Vagina (tissue), 2 donors: ENCODE measurements at places on chromosomes 12 and 14. TPM values are rescaled to one million over a fixed set of nuclear protein-coding genes. Genes with fewer than 3 reads are reported as not detected.
A peak's percentile ranks its signal among the peaks of the same experiment; 100 is the strongest.

GRCh38 chr12:50659690-50660424 is 104.0 kb upstream of the ATF1 start:
- no peak overlapping the region for H3K27ac ChIP-seq
- H3K36me3 ChIP-seq: no peaks in the 10 kb centered on the region
- H3K4me3 ChIP-seq: no peak overlapping the region
- no peak for DNase-seq
- no peaks in the 10 kb centered on the region for H3K27me3 ChIP-seq

DNA sequence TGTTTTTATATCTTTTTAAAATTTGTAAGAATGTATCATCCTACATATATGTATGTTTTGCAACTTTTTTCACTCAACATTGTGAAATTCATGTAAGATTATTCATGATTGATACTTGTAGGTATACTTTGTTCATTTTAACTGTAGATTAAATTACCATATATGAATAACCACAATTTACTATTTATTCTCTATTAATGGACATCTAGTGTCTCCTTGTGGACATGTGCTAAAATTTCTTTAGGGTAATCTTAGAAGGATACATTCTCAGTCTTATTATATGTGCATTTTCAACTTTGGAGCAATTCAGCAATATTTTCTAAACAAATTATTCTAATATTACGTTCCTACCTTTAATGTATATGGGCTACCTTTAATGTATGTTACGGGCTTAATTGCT is 192.4 kb downstream of the FUT8 start:
- H3K4me1 ChIP-seq: no peaks in the 10 kb centered on the region
- no peaks in the 10 kb centered on the region for H3K36me3 ChIP-seq
- no peak overlapping the region for H3K4me3 ChIP-seq
- no peak overlapping the region for H3K27ac ChIP-seq
- DNase-seq: no peak

GRCh38 chr14:85865701-85866100 is 335.8 kb downstream of the FLRT2 start:
- H3K27me3 ChIP-seq: no peaks in the 10 kb centered on the region
- H3K27ac ChIP-seq: no peak overlapping the region
- H3K36me3 ChIP-seq: no peaks in the 10 kb centered on the region
- no peak overlapping the region for H3K4me3 ChIP-seq

- H3K4me3 ChIP-seq: no peak overlapping the region
- no peak overlapping the region for H3K27ac ChIP-seq
- H3K36me3 ChIP-seq: no peaks in the 10 kb centered on the region
Observed at GRCh38 chr12:68235576-68235975, 10.0 kb upstream of the IL26 start.

DNA sequence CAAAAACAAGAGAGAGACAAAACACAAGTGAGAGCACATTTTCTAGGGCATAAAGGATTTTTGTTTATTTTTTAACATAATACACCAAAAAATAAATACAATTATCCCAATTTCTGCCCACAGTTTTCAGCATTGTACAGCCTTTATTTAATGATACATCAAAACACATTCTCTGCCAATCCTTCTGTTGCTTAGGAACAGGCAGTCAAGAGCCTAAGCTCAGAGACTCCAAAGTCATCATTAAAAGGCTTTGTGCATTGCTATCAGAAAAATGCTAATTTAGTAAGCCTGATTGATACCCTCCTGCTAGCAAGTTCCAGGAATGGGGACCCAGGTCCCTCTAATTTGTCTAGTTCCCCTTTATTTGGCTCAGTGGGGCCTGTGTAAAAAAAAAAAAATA is 536.5 kb downstream of the RPS29 start:
- DNase-seq: no peak
- H3K36me3 ChIP-seq: no peaks in the 10 kb centered on the region
- H3K27me3 ChIP-seq: no peaks in the 10 kb centered on the region
- no peak overlapping the region for H3K4me3 ChIP-seq
- no peak overlapping the region for H3K27ac ChIP-seq

- no peak overlapping the region for H3K4me3 ChIP-seq
- peaks cover 18% of the 10 kb centered on the region for H3K4me1 ChIP-seq
- peaks cover 11% of the 10 kb centered on the region for H3K36me3 ChIP-seq
Observed at GRCh38 chr14:60153991-60154390, 11.2 kb downstream of the DHRS7 start.

- peak overlapping the region; percentile 66 for H3K27ac ChIP-seq
- no peaks in the 10 kb centered on the region for H3K36me3 ChIP-seq
- H3K4me1 ChIP-seq: peaks cover 66% of the 10 kb centered on the region
- DNase-seq: no peak
Observed at GRCh38 chr12:50185301-50185895, 18.2 kb upstream of the CERS5 start.

DNA sequence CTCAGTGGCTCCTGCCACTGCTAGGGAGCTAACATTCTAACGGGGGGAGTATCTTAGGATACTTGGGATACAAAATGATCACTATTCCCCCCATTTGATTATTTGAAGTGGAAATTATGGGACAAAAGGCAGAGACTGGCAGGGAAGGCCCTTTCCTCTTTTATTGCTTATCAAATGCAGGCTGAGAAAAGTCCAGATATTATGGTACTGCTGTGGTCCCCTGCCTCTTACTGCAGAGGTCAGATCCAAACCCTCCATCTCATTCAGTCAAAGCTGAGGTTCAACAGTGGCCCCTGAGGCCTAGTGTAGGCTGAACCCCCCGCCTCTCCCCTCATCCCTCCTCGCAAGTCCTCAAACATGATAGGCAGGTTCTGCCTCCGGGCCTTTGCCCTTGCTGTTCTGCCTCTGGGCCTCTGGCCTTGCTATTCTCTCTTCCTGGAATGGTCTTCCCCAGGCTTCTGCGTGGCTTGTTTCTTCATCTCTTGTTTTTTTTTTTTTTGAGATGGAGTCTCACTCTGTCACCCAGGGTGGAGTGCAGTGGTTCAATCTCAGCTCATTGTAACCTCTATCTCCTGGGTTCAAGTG is 34.2 kb downstream of the KRT80 start:
- H3K36me3 ChIP-seq: no peaks in the 10 kb centered on the region
- H3K4me1 ChIP-seq: peaks cover 21% of the 10 kb centered on the region
- no peak overlapping the region for H3K27ac ChIP-seq
- DNase-seq: no peak
- H3K27me3 ChIP-seq: no peaks in the 10 kb centered on the region

GRCh38 chr14:54471641-54472040 is 17.1 kb downstream of the GMFB start:
- H3K36me3 ChIP-seq: no peaks in the 10 kb centered on the region
- no peak for DNase-seq
- no peaks in the 10 kb centered on the region for H3K4me1 ChIP-seq
- no peak overlapping the region for H3K4me3 ChIP-seq

- no peak for DNase-seq
- no peaks in the 10 kb centered on the region for H3K27me3 ChIP-seq
- peak overlapping the region; percentile 94 for H3K27ac ChIP-seq
- H3K4me1 ChIP-seq: peaks cover 72% of the 10 kb centered on the region
- H3K36me3 ChIP-seq: no peaks in the 10 kb centered on the region
Observed at GRCh38 chr12:109458771-109459208, 18.3 kb downstream of the KCTD10 start.

GRCh38 chr14:74545386-74545785 is 51.8 kb downstream of the ISCA2 start:
- no peak for DNase-seq
- H3K4me3 ChIP-seq: no peak overlapping the region
- no peak overlapping the region for H3K27ac ChIP-seq
- H3K27me3 ChIP-seq: no peaks in the 10 kb centered on the region
- H3K36me3 ChIP-seq: no peaks in the 10 kb centered on the region

- no peak overlapping the region for H3K4me3 ChIP-seq
- no peak for DNase-seq
- no peaks in the 10 kb centered on the region for H3K36me3 ChIP-seq
- peaks cover 40% of the 10 kb centered on the region for H3K4me1 ChIP-seq
- H3K27me3 ChIP-seq: no peaks in the 10 kb centered on the region
Observed at GRCh38 chr12:89947437-89948270, 239.0 kb upstream of the ATP2B1 start.

DNA sequence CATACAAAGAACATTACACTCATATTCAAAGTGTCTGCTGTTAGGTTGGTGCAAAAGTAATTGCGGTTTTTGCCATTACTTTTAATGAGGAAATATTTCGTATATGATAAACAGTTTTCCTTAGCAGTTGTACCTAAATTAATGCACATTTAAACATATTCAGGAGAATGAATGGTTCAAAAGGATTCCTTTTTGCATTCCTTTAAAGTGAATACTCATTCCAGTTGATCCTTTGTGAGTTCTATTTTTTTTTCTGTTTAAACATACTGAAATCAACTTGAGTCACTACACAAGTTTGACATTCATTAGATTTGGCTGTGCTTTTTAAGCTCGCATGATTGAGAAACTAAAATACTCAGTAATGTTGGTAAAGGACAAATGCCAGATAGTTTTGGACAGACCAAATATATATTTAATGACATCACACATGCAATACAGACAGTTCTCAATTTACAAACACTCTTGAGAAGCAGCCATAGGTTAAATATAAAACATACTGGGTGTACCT is 13.8 kb upstream of the SLC38A2 start:
- H3K27ac ChIP-seq: peak overlapping the region; percentile 100
- no peak for DNase-seq
- peaks cover 82% of the 10 kb centered on the region for H3K4me1 ChIP-seq

- H3K4me3 ChIP-seq: no peak overlapping the region
- DNase-seq: no peak
- H3K27me3 ChIP-seq: no peaks in the 10 kb centered on the region
Observed at GRCh38 chr14:92153581-92153980, 31.8 kb downstream of the CPSF2 start.

GRCh38 chr14:90574188-90575131 is 177.6 kb downstream of the CALM1 start:
- H3K4me1 ChIP-seq: no peaks in the 10 kb centered on the region
- H3K27me3 ChIP-seq: no peaks in the 10 kb centered on the region
- no peak overlapping the region for H3K4me3 ChIP-seq
- peaks cover 7% of the 10 kb centered on the region for H3K36me3 ChIP-seq
- no peak for DNase-seq

DNA sequence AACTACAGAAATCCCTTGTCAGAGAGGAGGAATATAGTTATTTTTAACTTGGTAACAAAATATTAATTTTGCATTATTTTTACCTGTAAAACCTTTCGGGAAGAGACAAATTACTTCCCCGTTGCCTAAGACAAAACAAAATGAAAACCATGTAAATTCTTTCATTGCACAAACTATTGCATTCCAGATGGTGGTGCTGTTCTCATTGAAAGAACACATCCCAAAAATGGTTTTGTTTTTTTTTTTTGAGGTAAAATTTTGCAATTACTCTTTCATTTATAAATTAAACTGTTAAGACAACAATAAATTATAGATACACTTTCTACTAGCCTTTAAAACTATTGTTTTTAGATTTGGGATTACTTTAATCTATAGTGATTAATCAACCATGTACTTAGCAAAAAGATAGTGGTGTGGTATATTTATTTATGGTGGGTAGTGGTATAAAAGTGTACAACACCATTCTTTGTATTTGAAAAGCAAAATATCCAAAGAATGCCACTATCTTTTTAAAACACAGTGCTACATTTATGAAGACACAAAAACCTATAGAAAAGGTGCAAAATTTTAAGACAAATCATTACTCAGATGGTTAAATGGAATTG is 115.5 kb downstream of the SLC38A1 start:
- H3K27ac ChIP-seq: no peak overlapping the region
- H3K4me1 ChIP-seq: peaks cover 19% of the 10 kb centered on the region
- DNase-seq: no peak
- H3K36me3 ChIP-seq: no peaks in the 10 kb centered on the region

- H3K27ac ChIP-seq: no peak overlapping the region
- no peak overlapping the region for H3K4me3 ChIP-seq
- DNase-seq: peak; percentile 74
- H3K36me3 ChIP-seq: no peaks in the 10 kb centered on the region
- no peaks in the 10 kb centered on the region for H3K27me3 ChIP-seq
- H3K4me1 ChIP-seq: no peaks in the 10 kb centered on the region
Observed at GRCh38 chr12:34601689-34602088, 579.4 kb downstream of the ALG10 start.

DNA sequence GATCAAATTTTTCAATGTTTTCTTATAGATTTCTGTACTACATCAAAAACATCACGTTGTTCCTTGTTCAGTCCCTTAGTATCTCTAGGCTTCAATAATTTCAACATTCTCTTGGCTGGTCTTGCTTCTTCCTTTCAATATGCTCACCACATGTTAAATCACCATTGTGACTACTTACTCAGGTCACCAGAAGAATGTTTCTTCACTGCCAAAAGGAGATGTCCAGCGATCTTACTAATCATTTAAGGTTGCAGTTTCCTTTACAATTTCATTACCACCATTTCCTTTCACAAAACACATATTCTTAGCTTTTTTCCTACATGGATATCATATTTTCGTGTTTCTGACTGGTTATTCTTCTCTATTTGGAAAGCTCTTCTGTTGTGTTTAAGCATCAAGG is 363.8 kb downstream of the NAV3 start:
- H3K27me3 ChIP-seq: no peaks in the 10 kb centered on the region
- no peaks in the 10 kb centered on the region for H3K4me1 ChIP-seq
- no peak for DNase-seq
- no peaks in the 10 kb centered on the region for H3K36me3 ChIP-seq
- H3K27ac ChIP-seq: no peak overlapping the region

- no peak overlapping the region for H3K27ac ChIP-seq
- H3K4me1 ChIP-seq: no peaks in the 10 kb centered on the region
- no peak overlapping the region for H3K4me3 ChIP-seq
- DNase-seq: no peak
Observed at GRCh38 chr14:34946699-34947098, 36.1 kb upstream of the SRP54 start.

DNA sequence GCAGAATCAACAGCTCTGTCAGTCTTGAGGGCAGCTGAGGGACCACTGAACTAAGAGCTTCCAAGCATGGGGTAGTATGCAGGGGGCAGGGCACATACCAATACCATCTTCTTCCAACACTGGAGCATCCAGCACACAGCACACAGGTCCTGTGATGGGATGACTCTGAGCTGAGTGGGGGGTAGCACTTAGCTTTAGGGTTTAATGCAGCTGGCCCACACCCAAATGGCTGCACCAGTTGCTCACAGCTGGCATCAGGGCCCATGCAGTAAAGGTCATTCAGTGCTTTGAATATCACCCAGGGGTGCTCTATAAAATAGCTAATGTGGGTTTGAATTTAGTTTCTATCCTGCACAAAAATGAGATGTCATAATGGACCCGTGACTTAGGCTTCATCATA is 1.7 kb downstream of the FAM186B start:
- H3K27me3 ChIP-seq: no peaks in the 10 kb centered on the region
- H3K4me3 ChIP-seq: no peak overlapping the region
- no peak for DNase-seq
- no peak overlapping the region for H3K27ac ChIP-seq
- no peaks in the 10 kb centered on the region for H3K4me1 ChIP-seq

Gene CNOT2
- total RNA-seq: 176 TPM

Gene IL22
- total RNA-seq: not detected

Gene APOLD1
- total RNA-seq: 127 TPM

Gene CFAP251
- total RNA-seq: 8.8 TPM

Gene NELL2
- total RNA-seq: 16.9 TPM

Gene EPS8
- total RNA-seq: 104 TPM

Gene SCNN1A
- 55.2 TPM for total RNA-seq
